ENCODE measurements at places on chromosomes 3 and 15.
A peak's percentile ranks its signal among the peaks of the same experiment; 100 is the strongest.

DNA sequence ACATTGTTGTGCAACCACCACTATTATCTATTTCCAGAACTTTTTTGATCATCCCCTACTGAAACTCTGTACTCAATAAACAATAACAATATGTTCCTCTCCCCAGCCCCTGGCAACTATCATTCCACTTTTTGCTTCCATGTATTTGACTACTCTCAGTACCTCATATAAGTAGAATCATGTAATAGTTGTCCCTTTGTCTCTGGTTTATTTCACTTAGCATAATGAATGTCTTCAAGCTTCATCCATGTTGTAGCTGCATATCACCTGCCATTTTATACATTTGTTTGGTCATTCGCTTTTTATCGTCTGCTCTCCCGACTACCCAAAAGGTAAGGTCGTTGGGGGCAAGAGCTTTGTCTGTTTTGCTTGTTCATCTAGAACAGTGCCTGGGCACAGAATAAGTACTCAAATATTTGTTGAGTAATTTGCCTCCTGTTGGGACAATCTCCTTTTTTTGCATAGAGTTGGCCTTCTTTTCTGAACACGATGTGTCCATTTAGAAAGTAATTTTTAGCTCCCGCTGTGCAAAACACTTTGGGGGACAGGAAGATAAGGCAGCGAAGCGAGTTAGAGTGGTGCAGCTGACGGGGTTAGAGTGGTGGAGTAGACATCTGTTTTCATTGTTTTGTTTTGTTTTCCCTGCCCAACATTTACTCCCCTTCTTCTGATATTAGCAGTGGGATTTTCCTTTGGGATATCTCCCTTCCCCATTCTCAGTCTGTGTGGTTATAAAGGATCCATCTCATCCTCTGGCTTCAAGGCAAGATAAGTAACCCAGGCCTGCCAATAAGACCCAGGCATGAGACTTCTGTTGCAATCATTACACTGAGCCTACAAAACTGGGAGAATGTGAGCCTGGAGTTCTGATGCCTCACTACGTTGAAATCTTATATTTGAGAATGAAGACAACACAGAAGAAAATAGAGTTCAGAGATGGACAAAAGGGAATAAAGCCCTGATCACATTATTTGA, 83.4 kb upstream of the RNU6-1 start:
- H3K4me3 ChIP-seq = no peak overlapping the region
- peaks cover 4% of the 10 kb centered on the region for H3K27me3 ChIP-seq
- no peaks in the 10 kb centered on the region for H3K4me1 ChIP-seq
- DNase-seq = no peak
- no peaks in the 10 kb centered on the region for H3K36me3 ChIP-seq

DNA sequence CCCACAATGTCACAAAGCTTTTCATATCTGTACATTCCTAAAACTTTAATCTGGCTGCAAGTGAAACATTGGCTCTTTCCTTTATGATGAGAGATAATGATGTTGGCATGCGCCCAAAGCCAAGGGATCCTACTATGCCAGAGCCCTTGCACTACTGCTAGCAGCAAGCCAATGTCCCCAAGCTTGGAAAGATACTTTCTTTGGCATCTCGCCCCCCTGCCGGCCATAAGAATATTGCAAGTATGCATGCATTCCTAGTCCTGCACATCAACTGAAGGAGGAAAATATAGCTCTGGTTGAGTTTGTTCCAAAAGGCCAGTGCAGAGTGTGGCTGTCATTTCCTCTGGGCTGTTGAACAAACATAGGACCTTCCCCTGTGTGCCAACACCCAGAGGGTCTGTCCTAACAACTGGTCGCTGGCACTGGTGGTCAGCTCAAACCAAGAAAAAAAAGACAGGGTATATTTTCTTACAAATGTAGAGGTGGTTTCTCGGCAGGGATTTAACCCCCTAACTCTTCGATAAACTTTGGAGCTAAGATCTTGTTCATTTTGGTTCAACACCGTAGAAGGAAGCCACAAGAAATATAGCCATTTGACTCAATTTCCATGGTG, 120.9 kb upstream of the ZBED2 start:
- H3K27ac ChIP-seq = no peak overlapping the region
- H3K4me3 ChIP-seq = no peak overlapping the region
- no peaks in the 10 kb centered on the region for H3K27me3 ChIP-seq
- peaks cover 2% of the 10 kb centered on the region for H3K4me1 ChIP-seq
- H3K36me3 ChIP-seq = peaks cover 13% of the 10 kb centered on the region

- no peaks in the 10 kb centered on the region for H3K36me3 ChIP-seq
- H3K4me1 ChIP-seq = no peaks in the 10 kb centered on the region
- DNase-seq = no peak
- H3K27me3 ChIP-seq = no peaks in the 10 kb centered on the region
These were observed 358.6 kb upstream of the BCHE start for GRCh38 chr3:166195808-166196207.

- H3K27ac ChIP-seq = no peak overlapping the region
- H3K4me3 ChIP-seq = no peak overlapping the region
- H3K36me3 ChIP-seq = no peaks in the 10 kb centered on the region
- no peak for DNase-seq
- H3K27me3 ChIP-seq = no peaks in the 10 kb centered on the region
- H3K4me1 ChIP-seq = no peaks in the 10 kb centered on the region
These were observed 26.0 kb upstream of the SPPL2A start for GRCh38 chr15:50791486-50791885.

GRCh38 chr3:132984181-132984580, 54.0 kb upstream of the TMEM108 start:
- no peak overlapping the region for H3K27ac ChIP-seq
- no peak for DNase-seq
- no peaks in the 10 kb centered on the region for H3K4me1 ChIP-seq
- no peaks in the 10 kb centered on the region for H3K36me3 ChIP-seq
- H3K27me3 ChIP-seq = no peaks in the 10 kb centered on the region

DNA sequence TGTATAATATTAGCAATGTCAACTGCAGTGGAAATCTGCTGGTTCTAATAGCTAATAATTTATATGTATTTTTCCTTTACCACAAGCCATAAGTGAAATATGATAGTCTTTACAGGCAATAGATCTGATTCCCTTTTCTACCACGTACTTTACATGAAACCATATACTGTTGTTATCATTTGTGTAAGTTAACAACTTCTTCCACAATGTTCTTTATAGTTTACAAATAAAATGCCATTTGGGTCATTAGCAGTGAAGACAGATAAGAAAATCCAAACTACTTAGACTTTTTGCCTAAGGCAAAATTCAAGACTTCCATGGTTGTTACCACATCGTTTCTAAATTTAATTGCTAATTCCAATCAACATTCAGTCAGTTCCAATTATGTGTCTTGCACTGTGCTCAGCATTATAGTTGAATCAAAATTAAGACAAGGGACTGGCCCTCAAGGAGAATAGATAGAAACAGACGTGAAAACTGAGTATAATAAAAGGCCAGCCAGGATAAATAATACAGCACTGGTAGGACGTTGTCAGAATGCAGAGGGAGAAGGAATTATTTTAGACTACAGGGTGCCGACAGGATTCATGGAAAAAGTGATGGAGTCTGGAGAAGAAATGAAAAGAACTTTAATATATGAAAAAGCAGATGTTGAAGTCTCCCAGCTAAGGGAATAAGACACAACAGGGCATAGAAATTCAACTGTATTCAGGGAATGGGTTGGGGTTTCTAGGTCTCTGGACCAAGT, 249.8 kb downstream of the ALCAM start:
- peaks cover 5% of the 10 kb centered on the region for H3K27me3 ChIP-seq
- no peak overlapping the region for H3K27ac ChIP-seq
- H3K4me3 ChIP-seq = no peak overlapping the region
- H3K36me3 ChIP-seq = no peaks in the 10 kb centered on the region

DNA sequence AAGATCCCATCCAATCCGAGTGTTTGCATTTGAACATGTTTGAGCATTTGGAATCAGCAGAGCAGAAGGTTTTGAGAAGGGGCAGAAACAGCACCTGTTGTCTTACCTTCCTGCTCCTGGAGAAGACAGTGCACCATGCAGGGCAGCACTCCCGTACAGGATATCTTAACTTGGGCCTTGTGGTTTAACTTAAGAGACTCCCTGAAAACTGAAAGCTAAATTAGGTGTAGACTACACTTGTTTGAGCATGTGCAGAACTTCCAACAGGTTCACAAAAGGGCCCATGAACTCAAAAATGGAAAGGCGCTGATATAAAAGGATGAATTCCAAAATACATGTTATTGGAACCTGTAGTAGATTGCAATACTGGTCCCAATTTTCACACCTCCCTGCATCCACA, 175.4 kb upstream of the PRICKLE2 start:
- H3K27ac ChIP-seq = no peak overlapping the region
- H3K27me3 ChIP-seq = peaks cover 4% of the 10 kb centered on the region
- no peaks in the 10 kb centered on the region for H3K4me1 ChIP-seq
- H3K36me3 ChIP-seq = no peaks in the 10 kb centered on the region
- no peak for DNase-seq

GRCh38 chr3:154121701-154122551, 736 bp downstream of the ARHGEF26 start:
- peak overlapping the region; percentile 79 for H3K4me3 ChIP-seq
- H3K4me1 ChIP-seq = peaks cover 23% of the 10 kb centered on the region
- DNase-seq = peak; percentile 50

DNA sequence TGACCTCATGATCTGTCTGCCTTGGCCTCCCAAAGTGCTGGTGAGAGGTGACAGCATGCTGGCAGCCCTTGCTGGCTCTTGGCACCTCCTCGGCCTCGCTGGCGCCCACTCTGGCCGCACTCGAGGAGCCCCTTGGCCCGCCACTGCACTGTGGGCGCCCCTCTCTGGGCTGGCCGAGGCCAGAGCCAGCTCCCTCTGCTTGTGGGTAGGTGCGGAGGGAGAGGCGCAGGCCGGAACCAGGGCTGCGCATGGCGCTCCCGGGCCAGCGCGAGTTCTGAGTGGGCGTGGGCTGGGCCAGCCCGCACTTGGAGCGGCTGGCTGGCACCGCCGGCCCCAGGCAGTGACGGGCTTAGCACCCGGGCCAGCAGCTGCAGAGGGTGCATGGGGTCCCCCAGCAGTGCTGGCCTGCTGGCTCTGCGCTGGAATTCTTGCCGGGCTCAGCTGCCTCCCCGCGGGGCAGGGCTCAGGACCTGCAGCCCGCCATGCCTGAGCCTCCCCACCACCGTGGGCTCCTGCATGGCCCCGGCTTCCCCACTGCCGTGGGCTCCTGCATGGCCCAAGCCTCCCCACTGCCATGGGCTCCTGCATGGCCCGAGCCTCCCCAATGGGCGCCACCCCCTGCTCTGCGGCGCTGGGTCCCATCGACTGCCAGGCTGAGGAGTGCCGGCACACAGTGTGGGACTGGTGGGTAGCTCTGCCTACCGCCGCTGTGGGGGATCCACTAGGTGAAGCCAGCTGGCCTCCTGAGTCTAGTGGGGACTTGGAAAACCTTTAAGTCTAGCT, 76.4 kb upstream of the OSBPL11 start:
- H3K4me3 ChIP-seq = no peak overlapping the region
- no peaks in the 10 kb centered on the region for H3K36me3 ChIP-seq
- H3K4me1 ChIP-seq = no peaks in the 10 kb centered on the region
- no peak for DNase-seq

- peaks cover 6% of the 10 kb centered on the region for H3K36me3 ChIP-seq
- no peak overlapping the region for H3K4me3 ChIP-seq
- no peaks in the 10 kb centered on the region for H3K27me3 ChIP-seq
- DNase-seq = no peak
These were observed 25.0 kb downstream of the TCAIM start for GRCh38 chr3:44363591-44363990.
